ENCODE measurements at places on chromosomes 1 and 21.

DNA sequence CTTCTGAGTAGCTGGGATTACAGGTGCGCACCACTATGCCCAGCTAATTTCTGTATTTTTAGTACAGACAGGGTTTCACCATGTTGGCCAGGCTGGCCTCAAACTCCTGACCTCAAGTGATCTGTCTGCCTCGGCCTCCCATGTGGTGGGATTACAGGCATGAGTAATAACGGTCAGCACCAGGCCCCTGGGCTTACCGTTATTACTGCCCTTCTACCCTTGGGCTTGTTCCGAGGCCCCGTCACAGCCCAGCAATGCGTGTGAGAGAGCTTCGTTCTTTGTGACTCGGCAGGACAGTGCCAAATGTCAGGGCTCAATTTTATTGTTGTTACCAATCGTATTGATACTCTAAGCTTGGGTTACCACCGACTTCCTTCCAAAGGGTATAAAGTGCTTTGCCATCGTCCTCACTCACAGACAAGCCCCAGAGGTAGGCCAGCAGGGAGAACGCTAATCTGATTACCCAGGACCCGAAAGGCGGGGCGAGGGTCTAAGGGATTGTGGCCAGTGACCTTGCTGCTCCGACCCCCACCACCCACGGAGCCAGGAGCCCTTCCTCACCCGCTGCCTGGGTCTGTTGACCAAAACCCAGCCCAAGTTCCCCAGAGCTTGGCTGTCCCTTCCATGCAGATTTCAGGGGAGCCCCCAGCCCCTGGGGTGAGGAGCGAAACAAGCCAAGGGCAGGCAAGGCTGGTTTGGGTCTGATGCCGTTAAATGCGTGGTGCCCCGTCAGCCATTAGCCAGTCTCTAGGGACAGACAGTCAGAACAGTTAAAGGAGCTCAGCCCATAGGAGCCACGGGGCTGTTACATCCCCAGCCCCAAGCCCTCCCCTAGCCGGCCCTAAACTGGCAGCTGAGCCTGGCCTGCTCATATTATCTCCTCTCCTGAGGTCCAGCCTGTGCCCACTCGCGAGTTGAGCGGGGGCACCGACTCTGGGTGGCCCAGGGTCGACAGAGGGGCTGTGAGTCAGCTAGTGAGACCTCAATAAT lies 54.9 kb upstream of the CASZ1 start:
- no peak for DNase-seq

DNA sequence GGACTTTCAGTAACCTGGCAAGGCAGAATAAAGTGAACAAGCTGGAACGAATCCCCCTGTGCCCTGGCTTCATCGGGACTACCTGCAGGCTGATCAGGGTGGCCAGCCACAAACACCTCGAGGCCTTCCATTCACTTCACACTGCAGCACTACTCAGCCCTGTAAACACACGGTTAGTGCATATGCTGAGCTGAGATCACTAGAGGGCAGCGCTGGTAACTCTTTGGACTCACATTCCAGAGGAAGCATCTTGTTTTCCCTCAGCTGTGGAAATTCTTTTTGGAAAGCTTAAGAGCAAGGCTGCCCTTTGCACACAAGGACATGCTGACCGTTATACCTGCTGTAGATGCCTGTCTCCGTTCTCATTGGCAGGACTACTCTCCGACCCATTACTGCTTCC lies 32.1 kb downstream of the PCSK9 start:
- no peak for DNase-seq

DNA sequence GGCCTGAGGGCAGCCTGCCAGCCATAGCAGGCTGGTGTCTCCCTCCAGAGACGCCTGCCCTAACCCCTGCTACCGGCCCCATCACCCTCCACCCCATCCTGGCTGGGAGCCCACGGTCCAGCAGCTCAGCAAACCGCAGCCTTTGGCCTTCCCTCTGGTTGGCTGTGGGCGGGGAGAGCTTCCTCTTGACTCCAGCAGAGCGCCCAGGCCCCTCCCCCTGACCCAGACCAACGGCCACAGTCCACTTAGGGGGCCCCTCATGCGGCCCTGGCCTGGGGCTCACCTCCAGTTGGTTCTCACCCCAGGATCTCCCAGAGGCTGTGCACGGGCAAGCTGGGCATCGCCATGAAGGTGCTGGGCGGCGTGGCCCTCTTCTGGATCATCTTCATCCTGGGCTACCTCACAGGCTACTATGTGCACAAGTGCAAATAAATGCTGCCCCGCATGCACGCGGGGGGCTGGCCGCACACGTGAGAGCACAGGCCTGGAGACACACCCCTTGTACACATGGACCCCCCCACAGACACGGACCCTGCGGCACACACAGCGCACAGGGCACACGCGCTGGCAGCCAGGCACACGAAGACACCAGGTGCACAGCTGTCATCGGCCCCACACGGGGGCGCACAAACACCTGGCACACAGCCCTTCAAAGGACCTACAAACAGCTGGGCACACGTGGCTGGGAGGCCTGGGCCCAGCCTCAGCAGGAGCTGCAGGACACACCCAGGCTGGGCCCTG lies 3.1 kb downstream of the SMIM1 start:
- DNase-seq, result peak; percentile 51

- no peak for DNase-seq
Measured at GRCh38 chr1:13462682-13463081, 51.1 kb downstream of the LRRC38 start.

- DNase-seq, result no peak
Measured at GRCh38 chr1:246454655-246455054, 52.4 kb downstream of the SMYD3 start.

Measured in stimulated activated CD4-positive, alpha-beta T cell treated with anti-CD3 and anti-CD28 coated beads, Interleukin-12 subunit alpha, Interleukin-12 subunit beta, amount 100 ng/mL, for 4 hours (primary cell).